ENCODE measurements at places on chromosomes 5 and 9. TPM values are rescaled to one million over a fixed set of nuclear protein-coding genes. Genes with fewer than 3 reads are reported as not detected.

Gene HTR1A
- total RNA-seq, result 3.8 TPM

Gene OTULINL
- total RNA-seq, result 7.7 TPM

Gene RNF38
- total RNA-seq, result 60.9 TPM

Gene SIT1
- 8.2 TPM for total RNA-seq

Gene RNF183
- not detected for total RNA-seq

Gene PCDHA13
- total RNA-seq, result 1.1 TPM

Gene TRMO
- 5.6 TPM for total RNA-seq

Gene CAVIN4
- 9.1 TPM for total RNA-seq

Gene FAM120AOS
- 37.6 TPM for total RNA-seq

Gene NDST1
- total RNA-seq, result 70.1 TPM

Gene EXOC3
- 30.0 TPM for total RNA-seq

Gene ENHO
- total RNA-seq, result 12.2 TPM

Gene CARTPT
- not detected for total RNA-seq

Gene MAMDC4
- 4.5 TPM for total RNA-seq
